ENCODE measurements at places on chromosomes 16 and 17.

- DNase-seq = no peak
Observed at GRCh38 chr16:85633888-85634287, 20.8 kb downstream of the GSE1 start.

DNA sequence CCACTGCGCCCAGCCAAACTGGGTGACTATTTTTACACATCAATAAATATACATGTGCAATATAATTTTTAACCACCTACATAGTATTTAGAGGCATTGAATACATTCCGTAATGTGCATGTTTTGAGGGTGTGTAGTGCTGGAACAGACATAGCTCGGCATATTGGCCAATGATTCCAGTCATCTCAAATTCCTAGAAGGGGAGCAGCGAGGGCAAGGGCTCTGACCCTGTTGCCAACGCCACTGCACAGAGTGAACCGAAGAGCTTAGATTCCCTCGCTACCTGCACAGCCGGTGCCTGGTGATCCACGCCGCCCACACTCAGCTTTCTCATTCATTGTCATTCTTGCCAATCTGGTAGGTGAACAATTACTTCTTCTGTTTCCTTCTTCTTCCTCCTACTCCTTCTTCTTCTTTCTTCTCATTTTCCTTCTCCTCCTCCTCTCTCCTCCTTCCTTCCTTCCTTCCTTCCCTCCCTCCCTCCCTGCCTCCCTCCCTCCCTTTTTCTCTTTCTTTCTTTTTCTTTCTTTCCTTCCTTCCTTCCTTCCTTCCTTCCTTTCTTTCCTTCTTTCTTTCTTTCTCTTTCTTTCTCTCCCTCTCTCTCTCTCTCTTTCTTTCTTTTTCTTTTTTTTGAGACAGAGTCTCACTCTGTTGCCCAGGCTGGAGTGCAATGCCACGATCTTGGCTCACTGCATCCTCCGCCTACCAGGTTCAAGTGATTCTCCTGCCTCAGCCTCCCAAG, 26.3 kb upstream of the ATP2A3 start:
- DNase-seq = no peak

GRCh38 chr16:558298-559020, 1.7 kb upstream of the PRR35 start:
- DNase-seq = peak; percentile 92

DNA sequence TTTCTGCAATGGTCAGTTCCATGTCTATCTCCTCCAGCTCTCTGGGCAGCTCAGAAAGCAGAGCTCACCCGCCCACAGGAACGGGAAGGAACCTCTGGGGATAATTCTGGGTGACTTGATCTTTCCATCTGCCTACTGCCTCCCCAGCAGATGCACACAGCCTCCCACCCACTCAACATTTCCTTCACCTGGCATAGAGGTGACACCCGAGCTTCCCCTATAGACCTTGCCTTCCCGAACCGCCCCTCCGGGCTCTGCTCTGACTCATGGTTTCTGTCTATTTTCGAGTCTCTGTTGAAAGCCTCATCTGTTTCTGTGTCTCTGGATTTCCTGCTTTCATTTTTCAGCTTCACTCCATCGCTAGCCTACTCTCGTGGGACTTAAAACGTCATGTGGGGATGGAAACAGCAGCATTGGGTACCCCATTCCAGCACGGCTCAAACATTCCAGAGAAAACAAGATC, 11.4 kb downstream of the GGA3 start:
- no peak for DNase-seq

- no peak for DNase-seq
Observed at GRCh38 chr16:66416136-66416535, 11.0 kb upstream of the BEAN1 start.

- DNase-seq = peak; percentile 58
Observed at GRCh38 chr17:51118330-51119195, 2.1 kb downstream of the SPAG9 start.
